ENCODE measurements at places on chromosomes 16 and 17. TPM values are rescaled to one million over a fixed set of nuclear protein-coding genes. Genes with fewer than 3 reads are reported as not detected.

- no peaks in the 10 kb centered on the region for H3K4me1 ChIP-seq
- H3K36me3 ChIP-seq = no peaks in the 10 kb centered on the region
- no peak overlapping the region for H3K4me3 ChIP-seq
- H3K27ac ChIP-seq = no peak overlapping the region
Observed at GRCh38 chr16:7037495-7037894, 295.1 kb upstream of the RBFOX1 start.

GRCh38 chr16:48965386-48965785 lies 316.3 kb downstream of the CBLN1 start:
- H3K4me1 ChIP-seq = no peaks in the 10 kb centered on the region
- no peak overlapping the region for H3K27ac ChIP-seq
- H3K27me3 ChIP-seq = no peaks in the 10 kb centered on the region
- DNase-seq = no peak

DNA sequence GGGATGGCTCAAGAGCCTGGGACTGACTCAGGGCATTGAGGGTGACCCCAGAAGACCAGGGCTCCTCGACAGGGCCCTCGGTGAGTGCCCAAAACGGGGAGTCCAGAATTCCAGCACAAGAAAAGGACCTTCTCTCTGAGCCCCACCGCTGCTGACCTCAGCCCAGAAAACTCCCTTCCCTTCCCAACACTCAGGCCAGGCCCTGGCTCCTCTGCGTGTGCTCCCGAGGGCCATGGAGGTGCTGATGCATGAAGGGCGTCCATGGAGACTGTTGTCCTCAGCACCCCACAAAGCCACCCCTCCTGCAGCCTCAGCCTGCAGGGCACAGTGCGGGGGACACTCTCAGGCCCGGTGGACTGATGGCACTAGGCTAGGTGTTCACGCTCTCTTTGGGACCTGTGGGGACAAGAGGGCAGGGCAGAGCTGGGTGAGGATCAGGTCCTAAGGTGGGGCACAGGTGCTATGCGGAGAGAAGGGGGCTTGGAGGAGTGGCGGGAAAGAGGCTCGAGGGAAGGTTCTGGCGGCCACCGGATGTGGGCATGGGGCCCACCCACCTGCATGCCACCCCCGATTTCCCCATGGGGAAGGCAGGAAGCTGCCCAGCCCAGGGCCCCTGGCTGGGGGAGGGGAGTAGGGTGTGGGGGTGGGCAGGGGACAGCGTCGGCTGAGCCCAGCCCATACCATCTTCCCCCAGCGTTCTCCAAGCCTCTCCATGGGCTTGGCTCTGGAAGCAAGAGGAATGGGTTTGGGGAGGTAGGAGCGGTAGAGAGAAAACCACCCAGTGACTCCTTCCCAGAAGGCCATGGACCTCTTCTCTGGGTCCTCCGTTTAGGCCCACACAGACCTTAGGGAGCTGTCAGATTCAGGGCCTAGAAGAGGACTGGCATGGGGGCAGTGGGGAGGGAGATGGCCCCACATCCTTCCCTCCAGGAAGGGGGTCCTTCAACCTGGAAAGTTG lies 4.5 kb upstream of the TSPOAP1 start:
- H3K4me3 ChIP-seq = peak overlapping the region; percentile 92
- peaks cover 81% of the 10 kb centered on the region for H3K4me1 ChIP-seq
- H3K27ac ChIP-seq = peak overlapping the region; percentile 99
- DNase-seq = no peak

KRTAP4-9 gene
- total RNA-seq = not detected

GRCh38 chr17:80248894-80249710 lies 11.6 kb upstream of the RNF213 start:
- peaks cover 15% of the 10 kb centered on the region for H3K4me1 ChIP-seq
- peaks cover 16% of the 10 kb centered on the region for H3K36me3 ChIP-seq
- H3K27ac ChIP-seq = no peak overlapping the region
- H3K27me3 ChIP-seq = no peaks in the 10 kb centered on the region

GRCh38 chr16:2824626-2825025 lies 5.5 kb upstream of the ZG16B start:
- no peak for DNase-seq
- H3K27me3 ChIP-seq = no peaks in the 10 kb centered on the region
- no peaks in the 10 kb centered on the region for H3K4me1 ChIP-seq
- H3K4me3 ChIP-seq = no peak overlapping the region
- no peak overlapping the region for H3K27ac ChIP-seq

GRCh38 chr16:18800293-18800692 lies 1.1 kb downstream of the ARL6IP1 start:
- DNase-seq = no peak
- peak overlapping the region; percentile 84 for H3K27ac ChIP-seq
- H3K36me3 ChIP-seq = peaks cover 21% of the 10 kb centered on the region
- H3K4me3 ChIP-seq = peak overlapping the region; percentile 86
- peaks cover 65% of the 10 kb centered on the region for H3K4me1 ChIP-seq
- H3K27me3 ChIP-seq = no peaks in the 10 kb centered on the region

- H3K27me3 ChIP-seq = no peaks in the 10 kb centered on the region
- H3K36me3 ChIP-seq = no peaks in the 10 kb centered on the region
- no peak for DNase-seq
- no peaks in the 10 kb centered on the region for H3K4me1 ChIP-seq
- H3K27ac ChIP-seq = no peak overlapping the region
- no peak overlapping the region for H3K4me3 ChIP-seq
Observed at GRCh38 chr17:55335625-55336024, 70.9 kb downstream of the HLF start.

DNA sequence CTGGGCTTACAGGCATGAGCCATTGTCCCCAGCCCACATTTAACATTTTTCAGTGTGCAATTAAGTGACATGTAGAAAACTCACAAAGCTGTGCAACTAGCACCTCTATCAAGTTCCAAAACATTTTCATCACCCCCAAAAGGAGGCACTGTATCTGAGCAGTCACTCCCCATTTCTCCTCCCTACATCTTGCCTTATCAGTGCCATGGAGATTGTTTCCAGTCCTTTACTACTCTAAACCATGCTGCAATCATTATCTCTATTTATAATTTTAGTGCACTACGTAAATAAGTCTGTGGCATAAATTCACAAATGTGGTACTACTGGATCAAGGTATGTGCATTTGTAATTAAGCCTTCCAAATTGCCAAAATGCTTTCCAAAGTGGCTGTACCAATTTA lies 7.6 kb downstream of the MRPS23 start:
- no peak overlapping the region for H3K4me3 ChIP-seq
- H3K27me3 ChIP-seq = no peaks in the 10 kb centered on the region
- no peak overlapping the region for H3K27ac ChIP-seq
- DNase-seq = no peak

DNA sequence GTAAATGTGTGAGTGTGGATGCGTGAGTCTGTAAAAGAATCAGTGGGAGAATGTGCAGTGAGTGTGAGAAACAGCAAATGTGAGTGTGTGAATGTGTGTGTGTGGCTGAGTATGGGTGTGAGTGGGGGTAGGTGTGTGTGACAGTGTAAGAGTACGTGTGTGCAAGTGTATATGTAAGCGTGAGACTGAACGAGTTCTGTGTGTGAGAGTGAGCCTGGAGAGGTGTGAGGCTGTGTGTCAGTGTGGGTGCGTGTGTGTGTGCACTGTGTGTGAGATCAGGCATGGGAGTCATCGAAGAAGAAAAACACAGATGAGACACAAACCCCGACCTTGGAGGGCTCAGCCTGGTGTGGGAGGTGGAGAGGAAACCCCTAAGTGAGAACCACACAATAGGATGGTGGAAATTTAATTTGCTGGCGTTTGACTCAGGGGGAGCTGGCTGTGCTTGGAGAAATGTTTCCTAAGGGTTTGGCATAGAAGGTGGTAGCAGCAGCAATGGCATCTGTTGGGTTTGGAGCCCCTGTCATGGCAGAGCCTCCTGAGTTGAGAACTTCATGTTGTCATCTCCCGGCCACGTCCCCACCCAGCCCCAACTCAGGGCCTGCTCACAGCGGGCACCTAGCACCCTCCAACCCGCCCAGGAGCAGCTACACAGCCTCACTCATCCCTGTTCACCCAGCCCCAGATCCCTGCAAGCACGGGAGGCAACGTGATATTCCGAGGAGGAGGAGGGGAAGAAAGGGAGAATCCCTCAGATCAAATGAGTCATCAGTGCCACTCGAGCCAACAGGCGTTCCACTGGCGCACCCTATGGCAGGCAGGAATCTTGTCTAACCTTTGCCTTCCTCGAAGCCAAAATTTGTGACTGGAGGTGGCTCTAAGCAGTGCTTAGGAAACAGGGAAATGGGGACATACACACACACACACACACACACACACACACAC lies 14.3 kb upstream of the NUBP1 start:
- no peaks in the 10 kb centered on the region for H3K4me1 ChIP-seq
- no peaks in the 10 kb centered on the region for H3K27me3 ChIP-seq
- H3K4me3 ChIP-seq = no peak overlapping the region
- no peak overlapping the region for H3K27ac ChIP-seq
- DNase-seq = no peak
- no peaks in the 10 kb centered on the region for H3K36me3 ChIP-seq

LHX1 gene
- total RNA-seq = not detected

CCL8 gene
- total RNA-seq = not detected

DNA sequence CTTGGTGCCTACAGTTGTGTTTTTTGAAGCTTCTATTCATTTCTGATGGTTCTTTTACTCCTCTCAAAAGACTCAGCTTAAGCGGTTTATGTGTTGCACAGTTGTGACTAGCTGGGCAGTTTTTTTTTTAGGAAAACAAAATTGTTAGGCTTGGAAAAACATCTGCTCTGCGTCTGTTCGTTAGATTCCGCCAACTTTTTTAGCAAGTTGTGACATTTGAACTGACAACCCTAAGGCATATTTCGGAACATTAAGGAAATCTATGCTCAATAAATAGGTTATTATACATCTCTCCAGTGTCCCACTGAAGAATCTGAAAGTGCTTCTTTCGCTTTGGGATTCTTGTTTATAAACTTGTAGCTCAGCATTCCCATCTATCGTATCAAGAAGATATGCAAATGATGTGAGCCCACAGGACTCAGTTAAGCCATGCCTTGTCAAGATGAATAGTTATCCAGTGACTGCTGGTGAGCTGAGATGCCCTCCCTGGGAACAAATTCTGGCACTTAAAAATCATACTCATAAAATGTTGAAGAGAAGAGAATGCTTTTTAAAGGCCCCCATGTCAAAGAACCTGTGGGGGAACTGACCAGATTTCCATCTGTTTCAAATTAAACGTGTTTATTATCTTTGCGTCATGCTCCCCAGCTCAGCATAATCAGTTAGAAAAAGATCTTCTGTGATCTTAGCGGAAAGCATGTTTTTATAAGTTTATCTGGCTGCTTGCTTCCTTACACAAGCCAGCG lies 109.0 kb upstream of the FAM20A start:
- H3K27ac ChIP-seq = no peak overlapping the region
- H3K4me1 ChIP-seq = no peaks in the 10 kb centered on the region
- H3K4me3 ChIP-seq = no peak overlapping the region
- H3K27me3 ChIP-seq = no peaks in the 10 kb centered on the region
- no peaks in the 10 kb centered on the region for H3K36me3 ChIP-seq
- DNase-seq = no peak

TANGO6 gene
- total RNA-seq = 30.9 TPM

DNA sequence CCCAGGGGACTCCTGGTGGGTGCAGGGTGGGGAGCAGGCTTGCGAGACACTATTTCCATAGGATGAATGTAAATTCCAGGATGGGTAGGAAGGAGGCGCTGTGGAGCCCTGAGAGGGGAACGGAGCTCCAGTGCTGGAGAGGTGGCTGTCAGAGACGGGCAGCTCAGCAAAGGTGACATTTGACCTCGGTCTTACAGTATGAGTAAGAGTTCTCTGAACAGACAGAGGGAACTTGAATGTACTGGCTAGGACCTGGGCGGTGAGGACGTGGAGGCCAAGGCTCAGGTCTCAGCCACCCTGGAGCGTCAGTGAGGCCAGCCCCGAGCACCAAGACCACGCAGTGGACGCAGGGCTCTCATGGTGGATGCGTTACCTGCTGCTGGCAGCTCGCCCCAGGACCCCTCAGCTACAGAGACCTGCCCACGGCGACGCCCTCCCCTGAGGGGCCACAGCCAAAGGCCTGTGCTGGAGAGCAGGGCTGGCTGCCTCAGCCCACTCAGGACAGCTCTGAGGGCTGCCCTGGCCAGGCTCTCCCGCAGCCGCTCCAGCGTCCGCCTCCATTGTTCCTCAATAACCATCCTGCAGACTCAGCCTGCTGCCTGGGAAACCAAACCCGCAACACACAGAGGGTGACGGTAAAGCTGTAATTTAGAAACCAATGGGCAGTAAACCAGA lies 65.9 kb upstream of the TNRC6C start:
- H3K27ac ChIP-seq = no peak overlapping the region
- H3K36me3 ChIP-seq = no peaks in the 10 kb centered on the region
- H3K4me3 ChIP-seq = no peak overlapping the region
- H3K27me3 ChIP-seq = no peaks in the 10 kb centered on the region
- DNase-seq = no peak

GRCh38 chr16:56781528-56781961 lies 51.6 kb downstream of the NUP93 start:
- no peaks in the 10 kb centered on the region for H3K36me3 ChIP-seq
- H3K27ac ChIP-seq = no peak overlapping the region
- no peak for DNase-seq
- H3K4me3 ChIP-seq = no peak overlapping the region
- H3K4me1 ChIP-seq = peaks cover 11% of the 10 kb centered on the region

DNA sequence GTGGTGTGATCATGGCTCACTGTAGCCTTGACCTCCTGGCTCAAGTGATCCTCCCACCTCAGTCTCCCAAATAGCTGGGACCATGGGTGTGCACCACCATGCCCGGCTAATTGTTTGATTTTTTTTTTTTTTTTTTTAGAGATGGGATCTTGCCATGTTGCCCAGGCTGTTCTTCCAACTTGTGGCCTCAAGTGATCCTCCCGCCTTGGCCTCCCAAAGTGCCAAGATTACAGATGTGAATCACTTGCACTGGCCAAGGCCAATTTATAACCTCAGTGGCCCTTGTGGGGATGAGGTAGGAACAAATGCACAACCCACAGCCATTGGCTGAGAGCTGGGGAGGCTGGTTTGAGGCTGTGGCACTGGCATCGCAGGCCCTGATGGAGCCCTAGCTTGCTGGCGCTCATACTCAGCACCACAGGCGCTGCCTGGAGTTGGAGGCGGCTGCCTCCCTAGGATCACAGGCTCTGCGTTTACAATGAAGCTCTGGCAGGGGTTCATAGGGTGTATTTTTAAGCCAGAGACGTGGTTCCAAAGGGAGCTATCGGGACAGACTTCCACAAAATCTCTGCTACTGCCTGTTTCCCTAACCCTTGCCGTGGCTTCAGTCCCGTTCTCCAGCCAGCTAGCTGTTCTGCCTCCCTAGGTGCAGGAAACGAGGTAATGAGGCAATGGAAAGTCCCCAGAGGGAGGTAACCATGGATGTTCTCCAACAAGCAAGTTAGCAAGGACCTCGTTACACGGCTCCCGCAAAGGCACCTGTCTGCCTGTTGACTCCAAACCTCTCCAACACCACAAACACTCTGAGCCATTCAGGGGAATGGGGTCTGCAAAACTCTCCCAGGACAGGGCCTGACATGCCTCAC lies 2.9 kb downstream of the ABCA3 start:
- no peak for DNase-seq
- H3K4me3 ChIP-seq = no peak overlapping the region

C16orf74 gene
- 5.5 TPM for total RNA-seq

DNA sequence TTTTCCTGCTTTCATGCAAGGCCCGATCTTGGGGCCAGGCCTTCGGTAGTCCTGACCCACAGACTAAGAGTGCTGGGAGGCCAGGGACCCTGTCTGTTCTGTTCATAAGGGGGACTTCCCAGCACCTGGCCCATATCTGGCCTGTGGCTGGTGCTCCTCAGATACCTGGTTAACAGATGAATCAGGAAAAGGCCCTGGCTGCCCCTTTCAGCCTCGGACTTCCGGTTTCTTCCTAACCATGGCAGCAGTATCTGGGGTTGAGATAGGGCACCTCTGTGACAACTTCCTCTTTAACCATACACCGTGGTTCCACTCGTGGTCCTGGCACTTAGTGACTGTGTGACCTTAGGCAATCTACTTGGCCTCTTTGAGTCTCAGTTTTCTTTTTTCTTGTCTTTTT lies 18.4 kb downstream of the PLCG2 start:
- no peak overlapping the region for H3K27ac ChIP-seq
- peak; percentile 19 for DNase-seq
- H3K27me3 ChIP-seq = no peaks in the 10 kb centered on the region

All from CD4-positive, CD25-positive, alpha-beta regulatory T cell (primary cell).